ENCODE measurements at places on chromosomes 3 and 15.

DNA sequence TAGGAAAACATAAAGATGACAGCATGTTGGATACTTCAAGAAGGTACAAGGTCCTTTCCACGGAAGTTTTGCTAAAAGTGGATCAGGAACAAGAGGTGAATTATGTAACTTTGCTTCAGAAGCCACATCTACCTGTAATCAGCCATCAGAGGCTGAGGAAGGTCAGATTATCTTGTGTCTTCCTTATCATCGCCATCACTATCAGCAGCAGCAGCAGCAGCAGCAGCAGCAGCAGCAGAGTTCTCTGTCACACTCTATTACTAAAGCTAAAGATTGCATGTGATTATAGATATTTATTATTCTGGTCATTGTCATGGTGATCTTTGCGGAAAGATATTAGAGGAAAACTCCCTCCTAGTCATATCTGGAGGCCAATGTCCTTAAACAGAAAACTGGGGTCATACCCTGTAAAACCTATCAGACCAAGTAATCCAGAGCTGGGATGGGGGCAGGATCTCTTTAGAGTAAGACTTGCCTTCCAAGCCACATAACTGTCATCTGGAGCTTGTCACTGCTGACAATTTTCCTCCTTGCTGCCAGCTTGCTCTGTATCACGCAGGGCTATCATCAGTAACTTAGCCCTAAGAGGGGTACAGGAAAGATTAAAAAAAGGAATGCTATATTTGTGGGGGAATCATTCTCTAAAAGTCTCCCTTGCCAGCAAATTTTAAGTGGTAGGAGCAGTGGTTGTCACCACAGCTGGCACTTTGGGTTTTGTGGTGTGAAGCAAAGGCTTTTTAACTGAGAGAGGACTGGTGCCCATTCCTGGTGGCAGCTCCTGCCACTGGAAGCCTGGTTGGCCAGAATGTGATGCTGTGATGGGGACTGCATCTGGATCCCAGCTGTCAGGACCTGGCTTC lies 130.9 kb upstream of the RASGRP1 start:
- no peak for DNase-seq

DNA sequence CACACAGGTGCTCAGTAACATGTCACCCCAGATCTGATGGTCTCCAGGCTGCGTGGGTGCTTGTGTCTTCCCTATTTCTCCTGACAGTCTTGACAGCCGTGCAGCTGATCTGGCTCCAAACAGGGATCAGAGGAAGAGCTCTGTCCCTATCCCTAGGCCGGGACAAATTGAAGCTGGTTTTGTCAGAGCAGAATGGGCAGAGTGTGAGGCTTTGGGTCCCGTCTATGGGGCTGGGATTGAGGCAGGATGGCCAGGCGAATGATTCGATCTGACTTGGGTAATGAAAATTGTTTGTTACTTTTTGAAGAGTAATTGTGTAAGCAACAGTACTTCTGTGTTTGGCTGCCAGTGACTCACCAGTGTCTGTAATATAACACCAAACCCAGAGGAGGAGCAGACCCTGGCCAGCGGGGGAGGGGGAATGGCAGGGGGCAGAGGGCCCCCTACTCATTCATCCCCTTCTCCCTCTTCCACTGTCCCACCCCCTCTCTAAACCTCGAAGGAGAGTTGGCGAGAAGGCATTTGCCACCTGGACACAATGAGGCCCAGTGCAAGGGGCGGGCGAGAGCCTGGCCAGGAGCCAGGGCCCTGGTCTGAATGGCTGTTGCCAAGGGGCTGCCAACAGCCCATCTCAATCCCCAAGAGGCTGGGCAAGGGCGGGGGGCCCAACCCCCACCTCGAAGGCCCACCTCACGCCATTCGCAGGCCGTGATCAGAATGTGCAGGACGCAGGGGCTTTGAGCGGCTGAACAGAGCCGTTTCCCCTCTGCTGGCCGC lies 4.9 kb upstream of the MAGEF1 start:
- DNase-seq, result peak; percentile 68

GRCh38 chr15:40226736-40227135 lies 12.1 kb upstream of the PAK6 start:
- no peak for DNase-seq

DNA sequence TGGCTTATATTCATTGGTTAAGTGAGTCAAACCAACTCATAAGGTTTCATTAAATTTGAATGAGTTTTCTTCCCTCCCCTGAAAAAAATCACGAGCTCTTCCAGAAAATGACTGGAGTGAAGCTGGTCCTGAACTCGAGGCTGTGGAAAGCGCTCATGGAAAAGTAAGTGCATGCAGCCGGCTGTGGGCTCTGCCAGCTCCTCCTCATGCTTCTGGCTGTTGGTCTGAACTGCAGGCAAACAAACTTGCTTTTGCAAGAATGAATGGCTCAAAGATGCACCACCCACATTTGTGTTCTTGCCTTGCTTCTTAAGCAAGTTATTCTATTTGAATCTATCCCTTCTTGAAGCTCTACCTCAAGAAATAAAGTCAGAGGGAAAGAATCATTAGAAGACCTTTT lies 6.2 kb downstream of the ETV5 start:
- no peak for DNase-seq

DNA sequence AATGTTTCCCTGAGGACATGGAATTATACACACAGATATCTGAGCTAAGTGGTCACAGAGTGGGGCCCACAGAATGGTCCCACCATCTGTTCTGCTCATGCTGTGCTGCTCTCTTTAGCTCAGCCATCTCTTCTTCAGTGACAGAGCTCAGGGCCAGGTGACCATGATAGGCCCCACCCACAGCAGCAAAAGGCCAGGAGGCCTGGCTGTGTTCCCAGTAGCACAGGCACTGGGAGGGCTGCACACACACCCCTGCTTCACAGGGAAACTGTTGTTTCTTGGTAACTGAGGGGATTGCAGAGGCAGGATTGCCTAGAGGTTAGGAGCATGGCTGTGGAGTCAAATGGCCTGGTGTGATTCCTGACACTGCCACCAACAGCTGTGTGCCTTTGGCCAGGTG lies 4.8 kb upstream of the FBXW12 start:
- DNase-seq, result no peak
